ENCODE measurements at places on chromosomes 2 and 18.

GRCh38 chr2:230928701-230929380, 3.8 kb upstream of the GPR55 start:
- DNase-seq = no peak

GRCh38 chr18:76306685-76307292, 188.3 kb downstream of the ZNF516 start:
- DNase-seq = no peak

- DNase-seq = no peak
Measured at GRCh38 chr2:161044095-161044865, 115.9 kb upstream of the TANK start.

- no peak for DNase-seq
Measured at GRCh38 chr18:75003764-75004690, 204.9 kb downstream of the PTGR3 start.

DNA sequence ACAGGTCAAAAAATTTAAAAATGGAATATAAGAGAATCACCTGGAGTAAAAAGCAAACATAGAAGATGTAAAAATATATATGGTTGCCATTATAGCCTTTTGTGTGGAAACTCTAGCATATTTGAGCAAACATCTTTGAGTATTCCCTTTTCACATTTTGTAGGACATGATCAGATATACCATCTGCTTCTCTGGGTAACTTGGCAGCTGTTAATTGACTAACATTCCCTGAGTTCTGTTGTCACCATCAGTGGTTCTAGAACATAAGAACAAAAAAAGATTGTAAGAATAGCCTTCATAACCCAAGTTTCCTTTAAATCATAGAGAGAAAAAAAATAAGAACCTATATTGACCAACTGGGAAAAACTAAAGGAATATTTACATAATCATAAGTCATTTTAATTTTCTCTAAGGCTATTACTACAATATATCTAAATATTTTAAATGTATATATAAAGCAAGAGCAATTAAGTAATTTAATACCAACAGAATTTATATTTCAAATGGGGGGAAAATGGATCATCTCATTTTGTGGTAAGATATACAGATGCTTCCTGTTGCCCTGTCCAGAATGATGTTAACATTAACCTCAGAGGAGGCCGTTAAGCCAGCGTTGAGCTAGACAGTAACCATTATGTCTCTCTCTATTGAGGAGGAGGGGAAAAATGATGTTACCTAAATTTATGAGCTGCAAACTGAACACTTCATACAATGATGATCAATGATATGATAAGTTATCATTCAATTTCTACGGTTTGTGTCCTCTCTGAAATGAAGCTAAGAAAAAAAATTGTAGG, 9.8 kb upstream of the INO80D start:
- no peak for DNase-seq

DNA sequence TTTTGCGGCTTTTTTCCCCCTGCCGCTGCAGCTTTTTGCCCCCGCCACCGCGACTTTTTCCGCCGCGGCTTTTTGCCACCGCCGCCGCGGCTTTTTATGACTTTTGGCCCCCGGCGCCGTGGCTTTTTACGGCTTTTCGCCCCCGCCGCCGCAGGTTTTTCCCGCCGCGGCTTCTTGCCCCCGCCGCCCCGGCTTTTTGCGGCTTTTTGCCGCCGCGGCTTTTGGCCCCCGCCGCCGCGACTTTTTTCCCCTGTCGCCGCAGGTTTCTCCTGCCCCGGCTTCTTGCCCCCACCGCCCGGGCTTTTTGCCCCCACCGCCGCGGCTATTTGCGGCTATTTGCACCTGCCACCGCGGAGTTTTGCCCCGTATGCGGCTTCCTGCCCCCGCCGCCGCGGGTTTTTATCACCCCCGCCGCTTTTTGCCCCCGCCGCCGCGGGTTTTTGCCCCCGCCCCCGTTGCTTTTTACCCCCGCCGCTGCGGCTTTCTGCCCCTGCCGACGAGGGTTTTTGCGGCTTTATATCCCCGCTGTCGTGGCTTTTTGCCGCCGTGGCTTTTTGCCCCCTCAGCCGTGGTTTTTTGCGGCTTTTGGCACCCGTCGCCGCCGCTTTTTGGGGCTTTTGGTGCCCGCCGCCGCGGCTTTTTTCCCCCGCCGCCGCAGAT, 2750.9 kb downstream of the RPIA start:
- DNase-seq = no peak

- no peak for DNase-seq
Measured at GRCh38 chr2:62175728-62176127, 20.2 kb upstream of the B3GNT2 start.

DNA sequence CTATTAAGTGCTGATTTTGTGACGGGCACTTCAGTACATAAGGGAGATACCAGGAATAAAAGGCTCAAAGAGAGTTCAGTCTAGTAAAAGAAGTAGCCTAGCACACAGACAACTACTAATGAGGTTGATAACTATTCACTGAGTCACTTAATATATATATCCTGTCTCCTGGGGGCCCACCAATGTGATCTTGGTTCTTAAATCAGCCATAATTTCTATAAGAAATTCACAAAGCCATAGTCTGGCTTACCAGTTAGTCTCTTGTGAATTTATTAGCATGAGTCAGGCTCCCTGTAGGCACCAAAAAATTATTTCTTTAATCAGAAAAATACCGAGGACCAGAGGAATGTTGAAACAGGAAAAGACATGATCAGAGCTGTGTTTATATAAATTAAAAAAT, 10.4 kb downstream of the KCNE4 start:
- no peak for DNase-seq

DNA sequence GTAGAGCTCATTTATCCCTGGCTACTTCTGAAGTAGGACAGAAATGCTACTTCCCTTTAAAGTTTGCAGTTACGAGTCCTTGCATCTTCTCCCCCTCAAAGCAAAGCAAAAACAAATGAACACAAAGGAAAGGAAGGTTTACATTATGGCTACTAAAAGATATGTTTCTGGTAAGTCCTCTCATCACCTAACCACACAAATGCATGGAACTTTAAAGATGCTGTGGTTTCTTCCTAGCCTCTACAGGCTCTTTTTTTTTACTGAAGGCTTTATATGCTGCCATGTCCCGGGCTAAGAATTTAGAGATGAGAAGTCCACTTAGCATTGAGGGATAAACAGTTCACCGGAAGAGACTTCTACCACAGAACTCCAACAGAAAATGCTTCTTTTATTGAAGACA, 291.2 kb downstream of the SS18 start:
- DNase-seq = no peak

DNA sequence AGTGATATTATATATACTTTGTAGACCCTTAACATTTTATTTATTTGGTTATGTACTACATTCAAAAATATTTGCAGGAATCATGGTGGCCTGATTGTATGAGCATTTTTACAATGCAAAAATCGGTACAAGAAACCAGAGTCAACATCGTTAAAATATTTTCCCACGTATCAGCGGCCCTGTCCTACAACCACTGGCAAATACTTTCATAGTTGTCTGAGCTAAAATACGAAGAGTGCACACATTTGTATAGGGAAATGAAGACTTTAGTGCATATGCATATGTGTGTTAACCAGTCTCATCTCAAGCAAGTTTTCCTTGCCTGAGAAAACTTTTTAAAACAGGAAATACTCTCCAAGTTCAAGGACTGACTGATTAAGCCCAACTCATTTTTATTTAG, 35.9 kb downstream of the CCDC102B start:
- DNase-seq = no peak

DNA sequence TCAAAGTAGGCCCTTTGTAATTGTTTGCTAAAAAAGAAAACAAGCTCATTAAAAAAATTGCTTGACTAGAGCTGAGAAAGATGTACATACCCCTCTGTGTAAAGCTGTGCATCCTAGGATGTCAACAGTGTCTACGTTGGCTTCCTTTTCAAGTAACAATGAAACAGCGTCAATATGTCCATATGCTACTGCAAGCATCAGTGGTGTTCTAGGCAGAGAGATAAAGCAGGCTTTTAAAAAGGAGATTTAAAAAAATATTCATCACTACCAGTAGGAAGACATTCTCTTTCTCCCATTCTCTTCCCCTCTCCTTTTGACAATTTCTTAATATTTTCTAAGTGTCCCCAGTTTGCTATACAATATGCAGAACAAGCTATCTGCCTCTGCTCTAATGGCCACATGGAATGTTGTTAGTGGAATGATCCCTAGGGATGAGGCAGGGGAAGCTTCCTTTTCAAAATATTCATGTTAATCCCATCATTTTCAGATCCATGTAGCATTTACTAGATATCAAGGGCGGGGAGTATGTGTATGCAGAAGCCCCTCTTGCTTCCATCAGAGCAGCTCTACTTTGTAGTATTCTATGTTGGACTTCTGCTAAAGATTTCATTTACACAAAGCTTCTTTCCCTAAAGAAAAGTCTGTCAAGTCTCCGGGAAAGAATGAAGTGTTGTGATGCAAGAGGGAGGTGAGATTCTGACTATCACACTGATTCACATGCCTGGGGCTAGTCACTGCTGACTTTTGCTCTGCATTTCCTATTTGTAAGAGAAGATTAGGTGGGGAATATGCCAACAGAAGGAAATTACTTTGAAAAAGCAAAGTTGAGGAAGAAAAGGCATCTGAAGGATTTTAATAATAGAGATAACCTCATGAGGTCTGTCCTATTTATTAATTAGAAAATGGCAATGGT, 81.5 kb upstream of the PGAP1 start:
- DNase-seq = no peak

GRCh38 chr18:55384551-55385275, 203.3 kb downstream of the TCF4 start:
- no peak for DNase-seq

DNA sequence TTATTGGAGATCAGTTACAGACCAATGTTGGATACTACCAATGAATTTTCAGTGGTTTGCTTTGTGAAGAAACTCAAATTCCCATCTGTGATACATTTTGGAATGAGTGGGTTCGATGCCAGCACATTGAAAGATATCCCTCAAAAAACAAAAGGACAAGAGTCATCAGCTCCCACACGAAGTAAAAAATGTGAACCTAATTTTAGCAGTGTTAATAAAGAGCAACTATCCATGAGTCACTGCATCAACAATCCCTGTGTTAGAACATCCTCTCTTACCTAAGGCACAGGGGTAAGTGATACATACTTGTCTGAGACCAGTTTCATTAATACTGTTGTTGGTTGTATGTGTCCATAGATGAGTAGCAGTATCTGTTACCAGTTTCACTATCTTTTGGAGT, 551.8 kb upstream of the SOX11 start:
- DNase-seq = no peak

DNA sequence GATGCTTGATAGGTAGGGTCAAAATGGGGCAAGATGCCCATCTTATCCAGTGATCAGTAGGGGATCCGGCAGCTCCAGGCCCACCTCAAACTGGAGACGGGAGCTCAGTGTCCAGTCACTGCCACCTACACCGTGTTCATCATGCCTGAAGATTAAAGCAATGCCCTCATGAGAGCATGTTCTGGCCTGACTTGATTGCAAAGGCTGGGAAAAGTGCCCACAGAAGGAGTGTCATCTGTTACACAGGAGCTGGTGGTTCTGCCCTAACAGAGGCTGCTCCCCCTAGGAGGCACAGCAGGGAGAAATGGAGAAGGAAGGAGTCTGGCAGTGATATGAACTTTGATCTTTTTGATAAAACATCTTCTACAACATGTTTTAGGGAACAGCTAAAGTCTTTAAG, 92.3 kb downstream of the CCBE1 start:
- DNase-seq = no peak

DNA sequence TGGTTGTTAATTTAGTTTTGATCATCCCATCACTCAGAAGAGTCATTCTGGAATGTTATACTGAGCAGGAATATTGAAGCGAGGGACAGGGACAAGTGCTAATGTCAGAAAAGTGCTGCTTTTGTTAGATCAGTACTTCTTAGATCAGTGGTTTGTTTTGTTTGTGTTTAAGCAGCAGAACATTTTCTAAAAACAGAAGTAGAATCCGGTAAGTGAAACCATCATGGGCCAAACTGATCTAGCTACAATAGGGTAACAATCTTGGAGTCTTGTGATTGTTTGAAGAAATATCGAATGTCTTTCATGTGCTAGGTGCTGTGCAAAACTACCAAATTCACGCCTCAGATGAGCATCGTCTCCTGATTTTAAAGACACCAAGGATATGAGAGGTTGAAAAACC, 45.1 kb upstream of the SEC11C start:
- DNase-seq = no peak

DNA sequence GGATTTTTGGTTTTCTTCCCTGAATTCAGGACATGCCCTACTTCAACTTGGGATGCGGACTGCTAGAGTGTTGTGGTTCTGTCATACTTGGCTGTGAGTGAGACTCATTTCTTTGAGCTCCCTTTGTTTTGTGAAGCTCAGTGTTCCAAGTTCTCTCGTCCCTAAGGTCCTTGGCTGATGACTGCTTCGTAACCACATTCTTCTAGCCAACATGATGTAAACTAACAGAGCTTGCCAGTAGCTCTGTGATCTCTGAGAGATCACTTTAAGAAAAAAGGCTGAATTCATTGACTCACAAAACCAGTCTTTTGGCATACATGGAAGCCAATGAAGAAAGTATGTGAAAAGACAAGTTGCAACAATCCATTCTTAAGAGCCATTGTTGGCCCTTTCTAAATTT, 96.9 kb upstream of the MSTN start:
- DNase-seq = no peak

Measured in stimulated activated CD4-positive, alpha-beta T cell treated with anti-CD3 and anti-CD28 coated beads, Interleukin-1b, Interleukin-23, amount 100 ng/mL, for 1 hour (primary cell).